Large intestine (tissue), 12 donors: ENCODE measurements at places on chromosomes 12 and 14.
A peak's percentile ranks its signal among the peaks of the same experiment; 100 is the strongest.

DNA sequence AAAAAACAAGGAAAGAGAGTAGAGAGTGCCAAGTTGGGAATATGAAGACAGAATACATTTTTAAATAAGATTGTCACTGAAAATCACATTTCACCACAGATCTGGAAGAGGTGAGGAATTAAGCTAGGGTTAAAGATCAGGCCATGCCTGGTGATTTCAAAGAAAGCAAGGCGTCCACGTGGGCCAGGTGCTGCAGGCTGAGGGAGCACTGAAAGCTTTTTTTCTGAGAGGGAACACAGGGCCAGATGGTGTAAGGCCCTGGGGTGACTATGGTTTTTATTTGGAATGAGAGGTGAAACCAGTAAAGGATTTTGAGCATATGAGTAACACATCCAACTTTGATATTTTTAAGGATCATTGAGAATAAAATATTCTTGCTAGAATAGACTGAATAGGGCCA, 20.9 kb downstream of the SYT1 start:
- DNase-seq = no peak

DNA sequence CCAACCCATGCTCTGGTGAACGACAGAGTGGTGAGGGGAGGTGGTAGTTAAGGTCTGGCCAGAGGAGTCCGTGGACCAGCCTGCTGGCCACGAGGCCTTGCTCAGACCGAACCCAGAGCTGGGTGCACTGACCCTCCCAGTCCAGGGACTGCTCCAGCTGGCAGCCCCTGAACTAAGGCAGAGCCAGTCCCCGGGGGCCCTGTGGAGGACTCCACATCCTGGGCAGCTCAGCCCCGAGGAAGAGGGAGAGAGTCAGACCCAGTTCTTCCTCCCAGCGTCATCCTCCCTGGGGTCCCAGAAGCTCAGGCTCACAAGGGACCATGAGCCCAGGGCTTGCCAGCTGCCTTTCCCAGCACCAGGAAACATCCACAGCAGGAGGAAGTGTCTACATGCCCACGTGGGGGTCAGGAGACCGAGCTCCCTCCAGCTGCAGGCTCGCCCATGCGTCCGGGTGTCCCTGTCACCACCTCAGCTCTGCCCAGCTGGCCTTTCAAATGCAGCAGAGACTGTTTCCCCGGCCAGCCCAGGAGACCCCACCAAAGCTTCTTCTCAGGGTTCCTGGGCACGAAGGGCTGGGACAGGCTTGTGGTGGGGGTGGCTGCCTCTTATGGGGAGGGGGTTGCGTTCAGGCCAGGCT, 194.4 kb downstream of the KIF26A start:
- DNase-seq = no peak

DNA sequence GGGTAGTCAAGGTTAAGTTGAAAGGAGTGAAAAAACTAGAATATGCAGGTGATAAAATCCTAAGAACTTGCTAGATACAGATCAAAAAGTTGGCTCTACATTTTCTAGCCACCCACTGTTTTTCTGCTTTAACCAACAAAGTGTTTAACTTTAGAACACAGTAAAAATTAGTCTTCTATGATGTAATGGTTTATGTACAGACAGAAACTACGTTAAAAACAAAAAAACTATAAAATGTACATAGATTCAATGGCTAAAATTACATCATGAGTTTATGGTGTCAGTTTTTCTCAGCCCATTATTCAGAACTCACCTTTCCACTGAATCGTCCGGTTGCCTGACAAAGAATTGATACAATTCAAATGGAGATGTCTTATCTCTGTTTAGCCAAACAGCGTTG, 2.1 kb downstream of the YARS2 start:
- no peak for DNase-seq

GRCh38 chr12:10196210-10196609, 16.5 kb upstream of the GABARAPL1 start:
- no peak for DNase-seq

- DNase-seq = no peak
Observed at GRCh38 chr14:92600318-92601053, 86.9 kb downstream of the RIN3 start.

GRCh38 chr14:45089813-45090212, 5.9 kb downstream of the PRPF39 start:
- no peak for DNase-seq

GRCh38 chr14:59583755-59584154, 7.1 kb upstream of the CCDC175 start:
- no peak for DNase-seq

GRCh38 chr12:50261654-50262053, 21.7 kb downstream of the LIMA1 start:
- DNase-seq = no peak

GRCh38 chr12:30706476-30706875, 10.8 kb upstream of the IPO8 start:
- DNase-seq = peak; percentile 31

- DNase-seq = no peak
Observed at GRCh38 chr12:116287842-116288301, 10.4 kb upstream of the MED13L start.

DNA sequence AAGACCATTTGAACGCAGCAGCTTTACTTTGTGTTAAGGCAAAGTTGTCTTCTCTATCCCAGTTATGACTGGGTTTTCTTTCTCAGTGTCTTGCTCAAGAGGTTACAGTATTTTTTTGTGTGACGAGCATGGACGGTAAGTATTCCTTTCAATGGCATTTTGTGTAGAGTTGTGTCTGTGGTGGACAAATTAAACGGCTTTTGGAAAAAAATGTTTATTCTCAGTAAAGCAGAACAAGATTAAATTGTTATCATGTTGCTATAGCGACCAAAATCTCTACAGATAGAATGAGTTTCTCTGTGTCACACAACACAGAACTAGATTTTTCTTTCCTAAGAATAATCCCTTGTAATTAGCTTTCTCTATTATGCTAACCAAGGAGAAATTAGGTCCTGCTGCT, 417.1 kb downstream of the AEBP2 start:
- no peak for DNase-seq

GRCh38 chr12:11836282-11837151, 187.0 kb downstream of the ETV6 start:
- no peak for DNase-seq

GRCh38 chr12:132028111-132028510, 78.4 kb downstream of the EP400 start:
- DNase-seq = no peak

- peak; percentile 72 for DNase-seq
Observed at GRCh38 chr12:29317556-29318363, 63.2 kb downstream of the ERGIC2 start.

DNA sequence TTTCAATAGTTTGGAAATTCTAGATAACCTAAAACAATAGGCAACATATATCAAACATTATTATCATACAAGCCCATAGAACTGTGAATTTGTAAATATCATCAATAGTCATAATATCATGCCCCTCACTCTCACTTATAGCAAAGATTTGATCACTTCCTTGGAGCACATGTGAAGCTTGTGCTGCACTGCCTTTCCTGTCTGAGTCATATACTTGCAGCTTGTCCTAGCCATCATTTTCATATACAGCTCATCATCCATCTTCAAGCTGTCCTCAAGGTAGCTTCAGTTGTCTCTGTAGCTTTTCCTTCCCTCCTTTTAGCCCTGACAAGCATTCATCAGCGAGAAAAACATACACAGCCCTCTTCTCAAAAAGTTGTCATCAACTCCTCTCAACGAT, 746.5 kb upstream of the FOXG1 start:
- no peak for DNase-seq

- no peak for DNase-seq
Observed at GRCh38 chr12:68294251-68294650, 37.9 kb downstream of the MDM1 start.

- no peak for DNase-seq
Observed at GRCh38 chr12:76864791-76865400, 13.9 kb downstream of the CSRP2 start.

- peak; percentile 48 for DNase-seq
Observed at GRCh38 chr12:46110223-46110611, 119.8 kb upstream of the SCAF11 start.

DNA sequence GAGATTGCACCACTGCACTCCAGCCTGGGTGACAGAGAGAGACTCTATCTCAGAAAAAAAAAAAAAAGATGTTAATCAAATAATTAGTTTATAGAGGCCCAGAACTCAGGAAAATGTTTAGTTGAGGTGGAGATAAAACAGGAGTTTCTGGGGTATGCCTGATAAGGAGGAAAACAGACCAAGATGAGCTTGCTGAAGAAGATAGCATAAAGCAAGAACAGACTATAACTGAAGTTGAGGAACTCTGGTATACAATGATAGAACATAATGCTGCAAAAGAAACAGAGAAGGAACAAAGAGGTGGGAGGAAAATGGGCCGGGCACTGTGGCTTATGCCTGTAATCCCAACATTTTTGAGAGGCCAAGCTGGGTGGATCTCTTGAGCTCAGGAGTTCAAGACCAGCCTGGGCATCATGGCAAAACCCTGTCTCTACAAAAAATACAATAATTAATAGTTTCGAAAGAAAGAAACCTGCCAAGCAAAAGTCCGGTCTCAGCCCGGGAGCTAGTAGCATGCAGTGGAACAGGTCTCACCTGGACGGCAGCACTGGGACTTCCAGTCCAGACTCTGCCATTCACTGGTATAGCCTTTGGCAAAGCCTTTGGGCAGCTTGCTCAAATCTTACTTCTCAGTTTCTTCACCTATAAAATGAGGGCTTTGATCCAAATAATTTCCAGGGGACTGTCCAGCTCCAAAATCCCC, 25.4 kb downstream of the SLC35E3 start:
- no peak for DNase-seq

DNA sequence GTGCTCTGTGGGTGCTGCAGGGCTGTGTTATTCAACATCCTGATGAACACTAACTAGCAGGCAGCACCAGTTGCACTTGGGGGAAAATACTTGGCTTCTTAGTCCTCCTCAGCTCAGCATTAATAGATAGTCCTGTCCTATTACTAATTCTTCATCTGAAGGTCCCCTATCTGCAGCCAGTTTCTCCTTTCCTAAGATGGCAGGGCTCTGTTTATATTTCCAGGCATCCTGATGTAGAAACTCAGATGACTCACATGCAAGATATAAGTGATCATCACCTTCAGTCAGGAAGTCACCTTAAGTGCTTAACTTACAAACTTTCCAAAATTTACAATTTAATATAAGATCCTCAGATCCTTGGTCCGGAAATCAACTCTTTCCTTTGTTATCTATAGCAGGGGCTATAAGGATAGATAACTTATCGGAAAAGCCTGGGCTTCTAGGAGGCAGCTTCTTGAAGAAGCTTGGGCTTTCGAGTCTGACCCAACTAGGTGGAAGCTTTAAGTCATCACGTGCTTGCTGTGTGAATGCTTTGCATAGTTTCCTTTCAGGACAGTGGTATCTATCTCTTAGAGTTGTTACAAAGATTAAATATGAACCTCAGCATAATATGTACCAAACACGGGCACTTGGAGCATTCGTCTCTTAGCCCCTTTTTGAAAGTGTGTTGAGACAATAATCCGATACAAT, 181.0 kb upstream of the GRIP1 start:
- DNase-seq = no peak

- no peak for DNase-seq
Observed at GRCh38 chr14:69675877-69676416, 64.6 kb downstream of the SUSD6 start.

- peak; percentile 73 for DNase-seq
Observed at GRCh38 chr14:100142073-100143040, 17.1 kb downstream of the DEGS2 start.

DNA sequence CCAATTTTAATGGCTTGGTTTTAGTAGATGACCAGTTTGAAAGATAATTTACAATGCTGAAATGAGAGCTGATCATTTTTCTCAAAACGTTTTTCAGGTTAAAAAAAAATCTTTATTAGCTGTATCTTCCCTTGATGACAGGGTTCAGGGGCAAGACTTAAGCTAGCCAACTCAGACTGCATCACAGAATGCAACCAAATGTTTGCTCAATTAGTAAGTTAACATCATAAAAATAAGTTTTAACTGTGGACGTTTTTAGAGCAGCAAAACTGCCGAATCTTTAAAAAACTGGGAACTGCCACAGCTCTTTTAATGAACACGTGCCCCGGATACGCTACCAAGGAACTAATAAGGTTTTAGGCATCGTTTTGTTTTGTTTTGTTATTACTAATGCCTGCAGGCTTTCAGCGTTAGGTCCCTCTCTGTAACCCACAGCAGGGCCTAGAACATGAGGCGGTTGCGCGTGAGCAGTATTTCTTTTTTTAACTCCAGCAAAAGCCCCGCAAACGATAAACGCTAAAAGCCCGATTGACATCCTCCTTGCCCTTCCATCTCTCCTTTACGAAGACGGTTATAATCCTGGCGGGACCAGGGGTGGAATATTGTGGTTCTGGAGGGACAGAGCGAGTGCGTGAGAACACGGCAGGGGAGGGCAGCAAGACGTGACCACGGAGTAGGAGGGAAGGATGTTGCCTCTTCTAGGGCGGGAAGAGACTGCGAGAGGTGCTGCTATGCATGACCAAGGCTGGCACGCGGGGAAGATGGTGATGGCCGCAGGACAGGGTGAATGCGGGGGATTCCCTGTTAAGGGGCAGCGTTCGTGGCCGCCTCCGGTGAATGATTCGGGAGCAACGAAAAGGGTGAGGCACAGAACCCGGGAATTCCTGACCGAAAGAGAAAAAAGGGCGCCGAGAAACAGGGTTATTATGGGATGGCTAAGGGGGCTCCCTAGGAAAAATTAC, 652 bp downstream of the SUPT16H start:
- DNase-seq = peak; percentile 60

GRCh38 chr12:388012-388411, 1.1 kb downstream of the KDM5A start:
- DNase-seq = peak; percentile 12

DNA sequence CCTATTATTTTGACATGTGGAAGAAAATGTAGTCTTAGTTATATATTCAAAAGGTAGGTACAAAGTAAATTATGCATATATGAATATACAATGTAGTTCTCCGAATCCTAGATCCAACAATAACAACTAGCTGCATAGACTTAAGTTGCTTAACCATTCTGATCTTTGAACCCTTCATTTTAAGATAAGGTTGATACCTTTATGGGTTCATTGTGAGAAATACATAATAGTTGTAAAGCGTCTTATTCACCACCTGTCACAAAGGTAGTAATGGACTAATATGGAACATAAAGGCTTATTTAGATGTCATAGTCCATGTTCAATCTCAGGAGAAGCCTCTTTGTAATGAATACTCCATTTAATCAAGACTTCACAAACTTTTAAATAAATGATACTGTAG, 263.6 kb downstream of the TMTC2 start:
- DNase-seq = peak; percentile 80

- no peak for DNase-seq
Observed at GRCh38 chr12:66187036-66187435, 2.0 kb upstream of the IRAK3 start.

DNA sequence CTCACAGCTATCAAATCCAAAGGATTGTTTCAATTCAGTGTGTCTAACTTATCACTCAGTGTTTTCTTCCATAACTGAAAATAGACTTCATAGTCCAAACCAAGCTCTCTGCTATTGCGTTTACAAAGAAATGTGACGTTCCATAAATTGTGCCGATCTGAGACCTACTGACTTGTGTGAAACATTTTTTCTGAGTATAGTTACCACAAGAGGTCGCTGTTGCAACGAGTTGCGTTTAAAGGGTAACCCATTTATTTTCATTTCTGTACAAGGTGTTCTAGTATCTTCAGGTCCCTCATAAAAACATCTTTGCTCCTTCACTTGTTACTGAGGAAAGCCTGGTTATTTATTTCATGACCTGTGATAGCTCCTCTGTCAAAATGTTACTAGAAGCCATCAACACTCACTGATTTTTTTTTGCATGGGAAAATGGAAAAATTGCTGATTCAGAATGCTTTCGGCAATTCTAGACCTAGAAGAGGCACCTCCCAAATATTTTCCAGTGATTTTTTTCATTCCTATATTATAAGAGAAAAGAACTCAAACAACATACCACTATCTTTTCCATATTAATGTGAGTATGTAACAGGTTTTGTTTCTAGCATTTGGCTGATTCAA, 60.9 kb upstream of the OR4E1 start:
- peak; percentile 9 for DNase-seq

GRCh38 chr12:42541965-42542364, 47.6 kb downstream of the PRICKLE1 start:
- no peak for DNase-seq
